CD4-positive, alpha-beta T cell treated with Interleukin-6 at 100 ng/mL for 8 hours (primary cell): ENCODE measurements at places on chromosomes 3 and 15.

GRCh38 chr15:64808785-64809453 lies 16.5 kb downstream of the PIF1 start:
- DNase-seq, result no peak

DNA sequence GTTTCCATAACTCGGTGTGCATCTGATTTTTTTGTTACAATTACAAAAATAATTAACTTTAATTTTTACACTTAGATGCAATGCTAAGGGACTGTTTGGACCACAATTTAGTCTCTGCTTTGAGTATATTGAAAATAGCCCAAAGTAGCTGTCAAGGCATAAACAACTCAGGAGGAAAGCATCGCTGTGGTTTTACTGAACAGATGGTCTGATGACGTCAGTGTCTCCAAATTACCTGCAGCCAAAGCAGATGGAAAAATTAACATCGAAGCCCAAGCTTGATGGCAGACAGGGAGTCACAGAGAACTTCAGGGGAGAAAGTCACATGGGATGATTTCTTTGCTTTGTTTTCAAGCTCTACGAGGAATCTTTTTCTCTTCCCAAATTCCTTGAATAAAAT lies 83.1 kb upstream of the PLCL2 start:
- DNase-seq, result no peak

DNA sequence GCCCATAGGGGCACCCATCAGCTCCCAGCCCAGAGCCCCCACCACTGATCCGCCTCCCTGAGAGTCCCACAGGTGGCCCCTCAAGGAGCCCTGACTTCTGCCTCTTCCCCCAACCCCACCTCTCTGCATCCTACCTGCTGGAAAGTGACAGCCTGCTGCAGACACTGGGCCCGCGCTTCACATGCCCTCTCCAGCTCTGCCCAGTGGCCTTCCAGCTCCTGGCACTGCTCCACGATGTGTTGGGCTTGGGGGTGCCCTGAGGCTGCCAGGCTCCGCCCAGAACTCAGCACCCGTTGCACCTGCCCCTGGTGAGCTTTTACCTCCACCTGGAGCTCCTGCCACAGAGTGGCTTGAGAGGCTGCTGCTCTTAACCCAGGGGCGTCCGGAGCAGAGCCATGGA lies 20.1 kb downstream of the SPTBN5 start:
- DNase-seq, result no peak

GRCh38 chr3:60228823-60229222 lies 1022.4 kb downstream of the FHIT start:
- DNase-seq, result no peak

DNA sequence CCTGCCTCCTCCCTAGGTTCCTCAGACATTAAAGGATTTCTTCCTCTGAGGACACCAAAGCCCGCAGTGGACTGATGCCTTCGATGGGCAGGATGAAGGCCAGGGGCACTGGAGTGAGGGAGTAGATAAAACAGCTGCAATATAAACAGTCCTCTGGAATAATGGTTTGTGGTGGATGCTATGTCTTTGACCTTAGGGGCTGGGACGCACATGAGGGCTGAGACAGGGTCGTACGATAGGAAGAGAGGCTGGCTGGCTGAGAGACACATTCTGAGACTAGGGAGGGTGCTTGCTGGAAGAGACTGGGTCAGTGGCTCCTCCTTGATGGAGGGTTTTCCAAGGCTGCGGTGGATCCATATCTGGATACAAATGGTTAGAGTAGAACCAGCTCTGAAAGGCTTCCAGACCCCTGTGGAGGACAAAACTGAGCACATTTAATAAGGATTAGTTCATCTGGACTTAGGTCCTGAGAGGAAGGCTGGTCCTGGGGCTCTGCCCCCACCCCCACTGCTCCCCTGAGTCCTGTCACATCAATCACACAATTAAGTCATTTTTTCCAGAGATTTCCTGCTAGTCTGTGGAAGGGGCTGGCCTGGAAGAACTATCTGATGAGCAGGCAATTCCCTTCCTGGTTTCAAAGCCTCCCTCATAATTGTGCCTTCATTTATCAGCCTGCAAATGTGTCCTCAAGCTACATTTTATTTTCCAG lies 15.8 kb downstream of the TBC1D21 start:
- no peak for DNase-seq

GRCh38 chr15:101295607-101296161 lies 636 bp upstream of the SNRPA1 start:
- no peak for DNase-seq

DNA sequence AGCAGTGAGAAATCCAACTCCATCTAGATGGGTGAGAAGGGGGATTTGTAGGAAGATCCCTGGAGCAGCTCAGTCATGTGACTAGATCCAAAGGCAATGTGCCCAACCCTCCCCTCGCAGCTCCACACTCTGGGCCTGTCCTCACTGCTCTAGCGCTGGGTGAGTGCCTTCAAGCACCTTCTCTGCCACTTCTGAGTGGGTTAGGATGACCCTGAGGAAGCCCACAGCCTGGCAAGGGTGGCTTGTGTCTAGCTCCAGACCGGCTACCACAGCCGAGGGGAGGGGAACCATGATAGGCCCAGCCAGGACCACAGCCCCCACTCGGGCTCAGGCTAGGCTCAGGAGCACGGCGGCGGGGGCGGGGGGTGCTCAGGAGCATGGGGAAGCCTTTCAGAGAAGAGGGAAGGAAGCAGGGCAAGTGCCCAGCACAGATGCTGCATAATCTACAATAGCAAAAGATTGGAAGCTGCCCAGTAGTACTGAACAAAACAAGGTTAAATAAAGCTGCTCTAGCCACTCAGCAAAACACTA lies 1.7 kb downstream of the SPATA12 start:
- DNase-seq, result no peak

- DNase-seq, result no peak
Observed at GRCh38 chr15:29465196-29465595, 195.6 kb upstream of the NSMCE3 start.

DNA sequence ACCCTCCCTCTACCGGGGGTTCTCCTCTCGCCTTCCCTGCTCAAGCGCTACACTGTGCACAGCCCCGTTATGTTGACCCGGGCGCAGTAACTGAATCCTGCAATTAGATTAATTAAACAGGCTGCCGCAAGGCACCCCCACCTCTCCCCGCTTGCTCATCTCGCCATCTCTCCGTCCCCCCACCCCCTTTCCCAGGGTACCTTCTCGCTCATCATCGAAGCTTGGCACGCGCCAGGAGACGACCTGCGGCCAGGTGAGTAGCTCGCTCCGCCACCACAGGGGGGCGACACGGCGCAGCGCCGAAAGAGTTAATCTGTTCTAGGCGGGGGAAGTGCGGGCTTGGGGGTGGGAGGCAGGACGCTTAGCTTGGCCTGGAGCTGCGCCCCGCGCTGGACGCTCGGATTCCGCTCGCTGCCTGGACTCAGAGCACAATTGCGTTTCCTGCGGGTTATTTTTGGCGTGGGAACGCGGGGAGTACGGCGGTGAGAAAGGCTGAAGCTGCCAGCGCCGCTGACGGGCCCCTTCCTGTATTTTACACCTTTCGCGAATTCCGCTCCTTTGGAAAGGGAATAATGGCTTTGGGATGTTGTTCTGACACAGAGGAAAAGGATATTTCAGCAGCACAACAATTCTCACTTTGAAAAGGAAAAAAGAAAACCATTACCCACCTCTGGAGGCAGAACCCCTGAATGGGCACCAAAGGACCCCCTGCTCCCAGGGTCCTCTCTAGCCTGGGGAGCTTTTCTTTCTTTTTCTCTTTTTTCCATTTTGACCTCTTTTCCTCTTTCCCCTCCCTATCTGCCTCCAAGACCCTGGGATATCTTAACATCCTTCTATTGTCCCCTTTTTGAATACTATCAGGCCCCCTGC lies 1.5 kb downstream of the DLL4 start:
- DNase-seq, result no peak

DNA sequence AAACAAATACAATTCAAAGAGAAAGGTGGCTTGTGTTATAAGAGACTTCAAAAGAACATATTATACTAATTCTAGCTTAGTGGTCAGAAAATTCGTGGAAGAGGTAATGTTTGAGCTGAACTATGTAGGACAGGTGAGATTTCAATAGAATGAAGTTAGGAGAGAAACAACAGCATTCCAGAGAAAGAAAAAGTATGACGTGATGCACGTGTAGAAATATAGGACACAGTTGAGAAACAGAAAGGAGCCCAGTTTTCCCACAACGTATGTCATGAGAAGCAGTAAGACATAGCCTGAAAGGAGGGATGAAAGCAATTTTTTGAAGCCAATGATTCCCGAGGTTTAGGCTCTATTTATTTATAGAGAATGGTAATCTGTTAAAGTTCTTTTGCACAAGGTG lies 18.7 kb upstream of the P3H2 start:
- DNase-seq, result no peak

GRCh38 chr15:63939531-63940130 lies 105.9 kb upstream of the HERC1 start:
- peak; percentile 16 for DNase-seq

DNA sequence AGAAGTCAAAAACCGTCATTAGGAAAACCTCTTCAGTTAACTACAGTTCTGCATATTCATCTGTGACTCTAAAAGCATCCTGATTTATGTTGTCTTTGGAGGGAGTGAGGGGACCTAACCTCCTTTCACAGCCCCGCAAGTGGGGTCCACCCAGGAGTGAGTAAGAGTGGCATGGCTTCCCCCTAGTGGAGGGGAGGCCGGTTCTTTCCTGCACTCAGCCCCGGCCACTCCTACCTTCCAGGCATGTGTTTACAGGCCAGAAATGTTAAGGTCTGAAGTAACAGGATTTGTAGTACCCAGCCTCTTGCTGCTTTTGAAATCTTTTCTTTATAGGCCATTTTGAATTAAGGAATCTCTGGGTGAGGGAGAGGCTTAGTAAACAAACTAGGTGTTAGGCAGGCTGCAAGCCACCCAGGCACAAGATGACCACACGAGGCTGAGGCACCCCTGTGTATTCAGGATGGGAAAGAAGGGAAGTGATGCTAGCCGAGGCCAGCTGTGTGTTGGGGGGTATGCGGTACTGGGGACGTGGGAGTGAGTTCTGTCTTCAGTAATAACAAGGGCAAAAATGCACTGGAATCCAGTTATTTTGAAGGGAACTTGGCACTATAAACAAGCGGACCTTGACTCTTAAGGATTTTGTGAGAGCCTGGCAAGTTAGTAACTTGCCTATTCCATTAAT lies 50.5 kb downstream of the CTDSPL start:
- DNase-seq, result no peak

GRCh38 chr3:51796854-51797253 lies 17.8 kb upstream of the IQCF6 start:
- DNase-seq, result no peak

DNA sequence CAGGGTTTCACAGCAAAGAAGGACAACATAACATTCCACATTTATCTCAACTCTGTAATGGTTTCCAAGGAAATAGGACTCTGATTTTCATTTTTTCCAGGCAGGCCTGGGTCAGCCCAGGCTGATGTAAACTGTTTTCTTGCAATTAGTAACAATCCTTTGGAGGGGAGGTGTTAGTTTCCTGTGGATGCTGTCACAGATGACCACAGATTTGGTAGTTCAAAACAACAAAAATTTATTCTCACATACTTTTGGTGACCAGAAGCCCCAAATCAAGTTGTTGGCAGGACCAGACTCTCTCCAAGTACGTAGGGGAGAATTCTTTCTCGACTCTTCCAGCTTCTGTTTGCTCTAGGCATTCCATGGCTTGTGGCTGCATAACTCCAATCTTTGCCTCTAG lies 88.0 kb downstream of the EDEM1 start:
- DNase-seq, result no peak

- no peak for DNase-seq
Observed at GRCh38 chr3:40308725-40309417, 636 bp upstream of the EIF1B start.

- no peak for DNase-seq
Observed at GRCh38 chr3:4818986-4819693, 160.1 kb upstream of the BHLHE40 start.

DNA sequence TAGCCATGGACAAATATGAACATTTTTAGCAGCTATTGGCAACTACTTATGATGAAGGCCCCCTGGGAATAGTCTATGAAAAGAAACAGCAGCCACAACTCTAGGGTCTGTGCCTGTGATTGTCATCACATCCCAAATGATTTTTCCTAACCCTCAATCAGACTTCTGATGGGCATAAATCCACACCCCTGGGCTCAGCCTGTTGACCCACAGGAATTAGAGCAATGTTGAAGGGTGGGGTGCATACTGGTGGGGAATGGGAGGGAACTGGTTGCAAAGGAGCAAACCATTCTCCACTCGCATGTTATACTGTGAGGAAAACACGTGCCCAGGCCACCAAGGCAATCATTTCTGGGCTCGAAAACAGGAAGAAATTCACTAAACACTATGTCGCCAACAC lies 106.5 kb upstream of the CTNNB1 start:
- no peak for DNase-seq

- DNase-seq, result peak; percentile 96
Observed at GRCh38 chr3:130746246-130747039, at the start of gene PIK3R4. Gene PIK3R4 (minus strand): TSS chr3:130746829. CDS start chr3:130745218, 1,611 bp downstream.

DNA sequence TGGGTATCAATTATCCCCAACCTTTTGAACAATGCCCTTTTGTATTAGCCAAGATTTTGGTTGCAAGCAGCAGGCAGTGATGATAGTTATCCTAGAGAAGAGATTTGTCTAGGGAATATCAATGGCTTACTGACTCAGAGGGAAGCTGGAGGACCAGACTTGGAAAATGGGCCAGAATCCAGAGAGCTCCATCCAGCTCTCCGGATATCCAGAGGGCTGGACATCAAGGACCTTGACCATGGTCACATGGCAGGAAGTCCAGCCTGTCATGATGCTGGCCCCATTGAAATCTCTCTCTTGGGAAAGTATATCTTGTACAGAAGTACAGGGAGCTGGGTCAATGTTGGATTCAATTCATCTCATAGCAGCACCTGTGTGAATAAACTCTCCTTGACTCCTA lies 148.5 kb upstream of the PDZRN3 start:
- DNase-seq, result no peak

GRCh38 chr3:143315766-143316165 lies 196.2 kb downstream of the CHST2 start:
- DNase-seq, result no peak

- peak; percentile 68 for DNase-seq
Observed at GRCh38 chr3:113005611-113006010, 14.8 kb downstream of the GTPBP8 start.

GRCh38 chr3:158267015-158267414 lies 157.1 kb downstream of the RSRC1 start:
- DNase-seq, result no peak

DNA sequence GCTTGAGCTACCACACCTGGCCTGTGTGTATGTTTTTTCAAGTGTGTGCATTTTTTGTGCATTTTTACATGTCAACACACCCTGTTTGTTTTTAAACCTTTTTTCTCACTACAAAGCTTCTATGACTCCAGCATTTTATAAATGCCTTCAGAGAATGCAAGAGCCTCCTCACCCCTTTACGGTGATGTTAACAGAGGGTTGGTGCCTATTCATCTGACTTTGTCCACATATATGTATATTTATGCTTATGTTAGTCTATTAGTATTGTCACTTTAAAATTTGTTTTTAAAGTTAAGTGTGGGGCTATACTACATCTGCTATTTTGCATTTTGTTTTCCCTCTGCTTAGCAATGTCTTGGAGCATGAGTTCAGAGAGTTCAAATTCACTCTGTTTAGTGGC lies 45.8 kb downstream of the EEFSEC start:
- DNase-seq, result no peak

GRCh38 chr3:186680869-186681268 lies 15.1 kb downstream of the HRG start:
- no peak for DNase-seq
